ENCODE measurements at places on chromosomes 7 and 10.

DNA sequence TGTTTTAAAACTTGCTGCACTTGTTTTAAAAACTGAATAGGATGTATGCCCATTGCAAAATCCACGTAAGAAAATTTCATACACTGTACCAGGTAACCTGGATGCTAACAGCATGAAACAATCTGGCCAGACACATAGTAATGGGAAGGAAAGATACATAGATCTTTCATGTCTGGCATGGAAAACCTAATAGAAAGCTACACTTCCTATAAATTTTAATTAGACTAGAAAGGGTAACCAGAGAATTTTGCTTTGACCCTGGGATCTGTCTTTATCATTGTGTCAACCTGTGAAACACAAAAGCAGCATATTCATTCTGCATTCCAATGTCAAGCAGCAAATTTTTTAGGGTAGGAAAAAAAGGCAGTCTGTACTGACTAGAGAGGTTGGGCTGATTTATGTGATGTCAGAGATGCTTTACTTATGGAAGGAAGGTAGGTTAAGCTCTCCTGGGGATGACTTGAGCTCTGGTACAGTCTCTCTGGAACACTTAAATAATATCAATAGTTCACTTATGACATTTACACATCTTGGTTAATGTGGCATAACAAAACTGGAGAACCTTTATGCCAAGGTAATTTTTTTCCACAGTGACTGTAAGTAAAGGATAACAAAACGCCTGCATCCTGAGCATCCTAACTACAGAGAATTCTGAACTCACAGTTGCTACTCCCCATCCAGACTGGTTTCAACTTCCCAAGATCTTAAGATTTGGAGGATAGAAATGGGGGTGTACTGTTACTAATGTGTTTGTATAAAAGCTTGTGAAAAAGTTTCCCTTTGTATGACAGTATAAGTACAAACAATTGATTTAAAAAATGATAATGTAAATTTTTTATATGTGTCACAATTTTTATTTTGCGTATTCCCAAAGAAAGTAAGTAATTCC, 44.7 kb downstream of the DOCK4 start:
- DNase-seq = no peak

DNA sequence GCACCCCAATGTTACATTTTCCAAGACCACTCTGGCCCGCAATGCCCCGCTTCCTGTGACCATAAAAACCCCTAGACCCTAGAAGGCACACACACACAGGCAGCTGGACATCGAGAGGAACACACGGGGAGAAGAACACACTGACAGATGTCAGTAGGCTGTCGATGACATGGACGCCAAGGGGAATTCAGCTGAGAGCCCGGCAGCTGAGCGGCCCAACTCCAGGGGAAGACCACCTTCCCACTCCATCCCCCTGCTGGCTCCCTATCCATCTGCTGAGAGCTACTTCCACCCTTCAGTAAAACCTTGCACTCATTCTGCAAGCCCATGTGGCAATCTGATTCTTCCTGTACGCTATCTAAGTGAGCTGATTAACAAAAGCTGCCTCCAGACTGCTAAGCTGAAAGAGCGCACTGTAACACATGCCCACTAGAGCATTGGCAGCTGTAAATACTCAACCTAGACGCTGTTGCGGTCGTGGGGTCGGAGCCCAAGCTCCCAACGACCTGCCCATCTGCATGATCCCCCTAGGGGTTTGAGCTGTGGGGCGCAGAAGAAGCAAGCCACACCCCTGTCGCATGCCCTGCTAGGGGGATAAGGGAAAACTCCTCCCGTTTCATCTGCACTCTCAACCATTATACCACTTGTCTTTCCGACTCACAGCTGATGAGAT, 843.6 kb upstream of the POT1 start:
- DNase-seq = no peak

DNA sequence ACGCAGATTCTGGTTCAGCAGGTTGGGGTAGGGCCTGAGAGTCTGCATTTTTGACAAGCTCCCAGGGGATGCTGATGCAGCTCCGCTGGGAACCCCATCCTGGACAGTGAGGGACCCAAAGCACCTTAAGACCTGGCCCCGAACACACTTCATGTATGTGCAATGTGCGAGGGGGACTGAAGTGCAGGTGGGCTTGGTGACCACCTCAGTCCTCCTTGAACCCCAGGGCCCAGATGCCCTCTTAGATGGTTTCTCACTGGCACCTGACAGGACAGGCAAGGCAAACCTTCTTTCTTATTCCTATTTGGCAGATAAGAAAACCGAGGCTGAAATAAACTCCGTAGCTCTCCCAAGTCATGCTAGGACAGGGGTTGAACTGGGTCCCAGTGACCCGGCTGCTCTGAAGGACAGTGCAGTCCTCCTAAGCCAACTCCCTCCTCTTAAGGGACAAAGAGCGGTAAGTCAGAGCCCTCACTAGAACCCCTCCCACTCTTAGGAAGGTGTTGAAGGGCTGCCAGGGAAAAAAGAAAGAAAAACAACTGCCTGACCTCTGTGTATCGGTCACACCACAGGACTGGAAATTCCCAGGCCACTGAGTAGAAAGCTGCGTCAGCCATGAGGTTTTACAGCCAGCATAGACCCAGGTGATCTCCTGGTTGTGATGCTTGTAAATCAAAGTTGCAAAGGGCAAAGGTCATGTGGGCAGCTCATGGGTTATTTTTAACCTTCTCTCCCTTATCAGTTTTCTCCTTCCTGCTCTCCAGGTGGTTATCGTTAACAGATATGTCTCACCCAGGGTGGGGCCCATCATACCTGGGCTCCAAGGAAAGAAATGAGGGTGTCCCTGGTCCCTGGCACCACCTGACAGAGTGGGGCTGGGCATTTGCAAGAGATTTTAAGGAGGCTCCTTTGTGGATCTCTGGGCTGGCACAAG, 90.9 kb upstream of the SMNDC1 start:
- DNase-seq = no peak

DNA sequence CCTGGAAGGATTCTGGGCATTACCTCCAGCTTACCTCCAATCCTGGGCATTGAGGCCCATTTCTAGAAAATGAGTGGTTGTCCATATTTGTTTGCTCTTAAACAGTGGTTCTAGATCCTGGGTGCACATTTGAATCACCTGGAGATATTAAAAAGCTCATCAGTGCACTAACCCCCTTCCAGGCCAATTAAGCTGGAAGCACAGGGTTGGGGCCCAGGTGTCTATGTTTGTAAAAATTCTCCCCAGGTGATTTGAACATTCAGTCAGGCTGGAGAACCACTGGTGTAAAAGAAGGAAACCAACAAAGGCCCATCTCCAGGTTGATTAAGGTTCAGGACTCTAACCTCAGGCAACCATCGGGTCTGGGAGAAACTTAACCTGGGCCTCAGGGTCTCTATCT, 102.6 kb upstream of the NANOS1 start:
- DNase-seq = no peak

- no peak for DNase-seq
These were observed 70.3 kb upstream of the DGKI start for GRCh38 chr7:137916980-137917645.

DNA sequence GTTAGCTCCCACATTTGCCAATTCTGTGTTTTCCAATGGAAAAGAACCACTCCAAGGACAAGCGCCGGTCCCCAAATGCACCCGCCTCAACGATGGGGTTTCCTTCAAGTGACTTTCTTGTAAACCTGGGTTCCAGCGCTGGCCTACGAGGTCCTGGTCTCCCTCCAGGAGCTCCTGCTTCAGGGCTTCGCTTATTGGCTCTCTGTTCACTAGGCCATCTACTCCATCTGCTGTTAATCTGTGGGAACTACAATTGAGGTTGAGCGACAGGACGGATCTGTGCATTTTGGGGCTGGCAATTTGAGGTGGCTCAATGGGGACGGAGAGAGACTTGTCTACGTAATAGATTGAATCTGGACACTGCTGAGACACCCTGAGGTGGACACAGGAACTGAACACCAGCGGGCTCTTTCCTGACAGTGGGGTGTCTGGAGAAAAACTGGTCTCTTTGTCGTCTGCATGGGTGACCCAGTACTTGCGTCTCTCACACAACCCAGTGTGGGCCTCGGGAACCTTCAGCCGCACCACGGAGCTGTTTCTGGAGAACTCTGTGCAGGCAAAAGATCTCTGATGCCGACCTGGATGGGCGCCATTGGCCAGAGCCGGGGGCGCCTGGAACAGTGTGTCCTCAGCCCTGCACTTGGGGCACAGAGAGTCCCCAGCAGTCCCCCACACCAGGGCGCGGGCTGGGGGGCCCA, 115.9 kb upstream of the ADAM12 start:
- no peak for DNase-seq

- DNase-seq = no peak
These were observed 61.3 kb downstream of the ABLIM1 start for GRCh38 chr10:114596793-114597192.

DNA sequence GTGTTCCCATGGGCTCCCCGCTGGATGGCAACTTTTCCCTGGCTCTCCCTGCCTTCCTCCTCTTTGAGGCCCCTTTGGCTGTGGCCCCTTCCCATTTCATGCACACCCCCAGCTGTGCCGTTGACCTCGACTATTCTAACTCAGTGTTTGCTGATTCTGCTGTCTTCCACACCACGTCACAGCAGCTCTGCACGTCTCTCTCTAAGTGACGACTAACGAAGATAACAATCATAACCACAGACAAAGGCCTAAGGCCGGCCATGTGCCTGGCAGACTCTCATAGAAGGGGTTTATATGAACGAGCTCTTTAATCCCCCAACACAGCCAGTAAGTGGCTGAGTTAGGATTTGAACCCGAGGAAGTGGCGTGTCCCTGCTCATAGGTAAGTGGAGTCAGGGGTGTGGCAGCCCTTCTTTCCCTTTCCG, 151.5 kb upstream of the SHH start:
- no peak for DNase-seq

GRCh38 chr10:3226960-3227744, 54.6 kb upstream of the PITRM1 start:
- DNase-seq = no peak

- no peak for DNase-seq
These were observed 1082.4 kb downstream of the KCNMA1 start for GRCh38 chr10:76555067-76555670.

DNA sequence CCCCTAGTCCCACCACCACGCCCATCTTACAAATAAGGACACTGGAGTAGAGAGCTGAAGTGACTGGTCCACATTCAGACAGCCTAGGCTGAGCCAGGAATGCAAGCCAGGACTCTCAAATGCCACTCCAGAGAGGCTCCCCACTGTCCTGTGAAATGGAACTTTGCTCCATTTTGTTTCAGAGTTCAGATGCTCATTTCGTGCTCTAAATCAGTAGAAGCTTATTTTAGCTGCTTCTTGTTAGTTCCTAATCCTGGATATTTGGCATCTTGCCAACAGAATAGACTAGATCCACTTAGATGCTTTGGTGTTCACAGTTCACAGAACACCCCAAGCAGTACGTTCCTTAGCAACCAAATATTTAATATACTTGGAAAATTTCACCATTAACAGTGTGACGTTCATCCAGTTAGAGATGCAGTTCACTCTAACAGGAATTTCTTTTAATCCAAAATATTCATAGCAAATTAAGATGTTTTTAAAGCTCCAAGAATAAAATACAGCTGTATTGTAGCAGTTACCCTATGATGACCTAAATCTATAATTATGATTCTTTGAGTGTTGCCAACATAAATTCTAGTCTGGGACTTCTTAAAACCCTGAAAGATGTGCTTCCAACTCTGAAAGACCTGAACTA, 7.3 kb downstream of the MMP21 start:
- no peak for DNase-seq

- no peak for DNase-seq
These were observed 49.7 kb downstream of the C10orf120 start for GRCh38 chr10:122649903-122650302.

DNA sequence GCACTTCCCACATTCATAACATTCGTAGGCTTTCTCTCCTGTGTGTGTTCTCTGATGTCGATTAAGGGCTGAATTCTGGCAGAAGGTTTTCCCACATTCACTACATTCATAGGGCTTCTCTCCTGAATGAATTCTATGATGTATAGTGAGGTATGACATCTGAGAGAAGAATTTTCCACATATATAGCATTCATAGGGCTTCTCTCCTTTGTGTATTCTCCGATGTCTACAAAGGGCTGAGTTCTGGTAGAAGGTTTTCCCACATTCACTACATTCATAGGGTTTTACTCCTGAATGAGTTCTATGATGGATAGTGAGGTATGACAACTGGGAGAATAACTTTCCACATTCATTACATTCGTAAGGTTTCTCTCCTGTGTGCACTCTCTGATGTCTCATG, 15.6 kb downstream of the ZNF12 start:
- no peak for DNase-seq

DNA sequence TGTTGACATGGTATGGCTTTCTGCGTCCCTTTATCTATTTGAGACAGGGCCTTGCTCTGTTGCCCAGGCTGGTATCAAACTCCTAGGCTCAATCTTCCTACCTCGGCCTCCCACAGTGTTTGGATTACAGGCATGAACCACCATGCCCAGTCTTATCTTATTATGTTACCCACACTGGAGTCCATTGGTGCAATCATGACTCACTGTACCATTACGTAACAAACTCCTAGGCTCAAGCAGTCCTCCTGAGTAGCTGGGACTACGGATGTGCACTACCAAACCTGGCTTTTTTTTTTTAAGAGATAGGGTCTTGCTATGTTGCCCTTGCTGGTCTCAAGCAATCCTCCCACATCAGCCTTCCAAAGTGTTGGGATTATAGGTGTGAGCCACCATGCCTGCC, 66.7 kb downstream of the CCDC3 start:
- no peak for DNase-seq

GRCh38 chr10:18409599-18410397, 241.6 kb downstream of the NSUN6 start:
- DNase-seq = no peak

- no peak for DNase-seq
These were observed 178.6 kb downstream of the RPS24 start for GRCh38 chr10:78212060-78212785.

DNA sequence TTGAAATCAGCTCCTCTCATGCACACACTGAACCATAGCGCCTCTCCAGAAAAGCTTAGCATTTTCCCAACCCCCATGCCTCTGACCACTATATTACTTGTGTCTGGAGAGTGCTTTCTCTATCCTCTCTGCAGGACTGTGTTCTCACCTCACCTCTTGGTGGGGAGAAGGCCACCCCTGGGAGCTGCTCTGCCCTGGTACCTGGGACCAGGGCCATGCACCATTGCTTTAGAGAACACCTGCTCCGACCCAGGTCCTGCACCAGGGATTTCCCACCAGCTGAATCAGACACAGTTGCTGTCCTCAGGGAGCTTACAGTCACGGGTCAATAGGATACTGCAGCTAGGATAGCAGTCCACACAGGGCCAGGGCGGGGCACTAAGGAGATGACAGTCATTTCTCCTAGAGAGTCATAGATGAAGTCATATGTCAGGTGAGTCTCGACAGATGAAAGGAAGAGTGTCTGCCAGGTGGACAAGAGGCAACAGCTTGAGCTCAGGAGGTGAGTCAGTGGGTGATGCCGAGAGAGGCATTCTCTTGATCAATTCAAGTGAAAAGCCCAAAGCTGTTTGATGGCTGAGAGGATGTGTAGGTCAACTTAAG, 619 bp upstream of the LMTK2 start:
- no peak for DNase-seq

GRCh38 chr10:74507951-74508350, 318.4 kb upstream of the KAT6B start:
- DNase-seq = no peak

DNA sequence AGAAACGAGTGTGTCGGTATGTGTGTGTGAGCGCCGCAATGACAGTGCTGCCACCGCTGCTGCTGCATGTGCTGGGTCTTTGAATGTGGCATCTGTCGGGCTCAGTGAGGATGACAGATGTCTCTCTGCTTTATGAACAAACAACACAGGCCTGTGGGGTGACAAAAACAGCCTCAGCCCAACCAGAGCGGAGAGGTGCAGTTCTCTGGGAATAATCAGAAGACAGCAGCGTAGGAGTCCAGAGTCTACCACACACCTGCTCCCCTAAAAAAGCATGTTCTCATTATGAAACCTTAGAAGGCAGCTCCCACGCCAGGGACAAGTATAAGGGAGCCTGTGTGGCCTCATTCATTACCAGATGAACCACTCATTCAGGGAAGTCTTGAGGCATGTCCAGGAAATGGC, 278.3 kb downstream of the KCNMA1 start:
- no peak for DNase-seq
